Right lobe of liver (tissue), 6 donors: ENCODE measurements at places on chromosomes 5 and 9. TPM values are rescaled to one million over a fixed set of nuclear protein-coding genes. Genes with fewer than 3 reads are reported as not detected.

Gene LRRC19
- 2.6 TPM for total RNA-seq

Gene FCN1
- 1.0 TPM for total RNA-seq

Gene SLC1A1
- 25.3 TPM for total RNA-seq

Gene DCP2
- 13.7 TPM for total RNA-seq

Gene SEMA5A
- total RNA-seq: 3.1 TPM

Gene NFX1
- 29.2 TPM for total RNA-seq

Gene HSD17B3
- 4.4 TPM for total RNA-seq

Gene POLR1E
- 15.4 TPM for total RNA-seq

Gene NPR3
- total RNA-seq: 3.2 TPM

Gene TMEFF1
- 0.09 TPM for total RNA-seq

GRCh38 chr9:120377268-120378159, 202.5 kb downstream of the CDK5RAP2 start:
- H3K27ac ChIP-seq: no peak overlapping the region
- no peak for DNase-seq
- H3K27me3 ChIP-seq: no peaks in the 10 kb centered on the region
- no peaks in the 10 kb centered on the region for H3K36me3 ChIP-seq

- DNase-seq: no peak
- H3K4me1 ChIP-seq: no peaks in the 10 kb centered on the region
- H3K36me3 ChIP-seq: no peaks in the 10 kb centered on the region
- no peak overlapping the region for H3K27ac ChIP-seq
These were observed 1123.8 kb upstream of the CDH6 start for GRCh38 chr5:30069441-30070263.

DNA sequence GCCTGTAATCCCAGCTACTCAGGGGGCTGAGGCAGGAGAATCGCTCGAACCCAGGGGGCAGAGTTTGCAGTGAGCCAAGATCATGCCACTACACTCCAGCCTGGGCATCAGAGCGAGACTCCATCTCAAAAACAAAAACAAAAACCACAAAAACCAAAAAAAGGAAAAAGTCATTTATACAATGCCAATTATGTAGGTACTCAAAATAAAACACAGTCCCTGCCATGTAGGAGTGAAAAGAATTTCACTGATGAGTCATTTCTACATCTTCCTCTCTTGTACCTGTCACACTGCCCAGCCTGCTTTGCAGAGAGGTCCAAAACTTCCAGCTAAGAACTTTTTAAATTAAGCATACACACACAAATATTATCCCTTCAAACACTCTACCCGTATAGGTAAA, 215.8 kb downstream of the EPB41L4A start:
- no peaks in the 10 kb centered on the region for H3K4me1 ChIP-seq
- no peaks in the 10 kb centered on the region for H3K36me3 ChIP-seq
- H3K4me3 ChIP-seq: no peak overlapping the region
- H3K27ac ChIP-seq: no peak overlapping the region
- H3K27me3 ChIP-seq: no peaks in the 10 kb centered on the region

GRCh38 chr5:17433406-17433805, 64.6 kb upstream of the TAF11L2 start:
- H3K4me3 ChIP-seq: no peak overlapping the region
- H3K27ac ChIP-seq: no peak overlapping the region
- no peaks in the 10 kb centered on the region for H3K27me3 ChIP-seq
- H3K4me1 ChIP-seq: no peaks in the 10 kb centered on the region

DNA sequence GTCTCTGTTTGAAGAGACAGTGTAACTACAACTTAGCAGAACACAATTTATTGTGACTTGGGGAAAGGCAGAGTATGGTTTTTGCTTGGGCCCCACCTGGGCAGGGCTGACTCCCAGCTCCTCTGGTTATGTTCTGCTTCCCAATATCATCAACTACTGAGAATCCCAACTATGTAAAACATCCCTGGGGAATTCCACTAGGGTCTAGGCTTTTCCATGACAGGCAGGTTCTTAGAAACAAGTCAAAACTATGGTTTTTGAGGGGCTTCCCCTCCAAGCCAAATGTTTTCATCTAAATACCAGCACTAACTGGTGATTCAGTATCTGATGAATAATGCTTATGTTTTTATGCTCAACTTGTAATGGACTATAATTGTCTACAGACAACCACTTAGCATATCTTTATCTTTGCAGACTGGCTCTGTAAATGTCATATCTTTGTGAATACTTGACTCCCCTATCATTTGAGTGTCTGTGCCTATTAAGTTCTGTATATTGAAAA, 409.5 kb downstream of the PDE4D start:
- DNase-seq: no peak
- H3K27ac ChIP-seq: no peak overlapping the region
- no peaks in the 10 kb centered on the region for H3K4me1 ChIP-seq

DNA sequence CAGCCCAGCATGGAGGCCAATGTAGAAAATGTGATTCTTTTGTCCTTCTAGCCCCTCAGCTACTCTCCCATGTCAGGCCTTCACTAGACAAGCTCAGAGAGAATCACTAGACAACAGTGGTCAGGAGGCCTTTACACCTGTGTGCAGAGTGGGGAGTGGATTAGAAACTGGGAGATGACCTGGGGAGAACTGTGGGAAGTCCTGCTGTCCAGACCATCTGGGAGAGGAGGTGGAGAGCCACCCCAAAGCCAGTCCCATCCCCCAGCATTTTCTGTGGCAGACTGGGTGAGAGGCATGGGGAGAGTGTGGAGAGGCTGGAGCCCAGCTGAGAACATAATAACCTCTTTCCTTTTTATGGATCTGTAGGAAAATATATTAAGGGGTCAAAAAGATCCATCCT, 452.0 kb upstream of the DMAC1 start:
- no peaks in the 10 kb centered on the region for H3K27me3 ChIP-seq
- no peaks in the 10 kb centered on the region for H3K36me3 ChIP-seq
- DNase-seq: no peak
- no peak overlapping the region for H3K4me3 ChIP-seq

DNA sequence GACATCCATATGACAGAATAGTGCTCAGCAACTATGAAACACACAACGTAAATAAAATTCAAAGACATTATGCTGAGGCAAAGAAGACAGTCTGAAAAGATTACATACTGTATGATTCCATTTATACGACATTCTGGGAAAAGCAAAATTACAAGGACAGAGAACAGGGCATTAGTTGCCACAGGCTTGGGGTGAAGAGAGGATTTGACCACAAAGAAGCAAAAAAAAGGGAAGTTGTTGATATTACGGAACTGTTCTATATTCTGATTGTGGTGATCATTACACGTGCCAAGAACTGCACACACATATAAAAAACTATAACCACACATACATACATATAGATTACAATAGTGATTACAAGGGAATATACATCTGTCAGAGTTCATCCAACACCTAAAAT, 24.1 kb downstream of the CDK5RAP2 start:
- no peak for DNase-seq
- no peak overlapping the region for H3K27ac ChIP-seq
- H3K27me3 ChIP-seq: no peaks in the 10 kb centered on the region
- peaks cover 7% of the 10 kb centered on the region for H3K4me1 ChIP-seq
- H3K36me3 ChIP-seq: no peaks in the 10 kb centered on the region
- H3K4me3 ChIP-seq: no peak overlapping the region

DNA sequence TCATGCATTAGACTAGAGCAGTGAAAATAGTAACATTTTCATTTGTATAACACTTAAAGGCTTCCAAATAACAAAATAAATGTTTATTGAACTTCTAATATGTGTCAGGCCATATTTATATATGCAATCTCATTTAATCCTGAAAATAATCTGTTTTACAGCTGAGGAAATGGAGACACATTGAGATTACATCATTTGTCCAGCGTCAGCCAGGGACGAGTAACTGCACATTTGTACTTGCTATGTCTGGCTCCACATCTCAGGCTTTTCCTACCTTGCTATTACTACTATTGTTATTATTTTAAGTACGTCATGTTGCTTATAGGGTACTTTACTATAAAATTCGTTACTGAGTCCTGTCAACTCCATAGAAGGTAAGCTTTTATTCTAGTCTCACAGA, 3.8 kb upstream of the C9 start:
- H3K4me1 ChIP-seq: peaks cover 21% of the 10 kb centered on the region
- no peaks in the 10 kb centered on the region for H3K36me3 ChIP-seq
- no peak overlapping the region for H3K4me3 ChIP-seq
- H3K27ac ChIP-seq: peak overlapping the region; percentile 73

DNA sequence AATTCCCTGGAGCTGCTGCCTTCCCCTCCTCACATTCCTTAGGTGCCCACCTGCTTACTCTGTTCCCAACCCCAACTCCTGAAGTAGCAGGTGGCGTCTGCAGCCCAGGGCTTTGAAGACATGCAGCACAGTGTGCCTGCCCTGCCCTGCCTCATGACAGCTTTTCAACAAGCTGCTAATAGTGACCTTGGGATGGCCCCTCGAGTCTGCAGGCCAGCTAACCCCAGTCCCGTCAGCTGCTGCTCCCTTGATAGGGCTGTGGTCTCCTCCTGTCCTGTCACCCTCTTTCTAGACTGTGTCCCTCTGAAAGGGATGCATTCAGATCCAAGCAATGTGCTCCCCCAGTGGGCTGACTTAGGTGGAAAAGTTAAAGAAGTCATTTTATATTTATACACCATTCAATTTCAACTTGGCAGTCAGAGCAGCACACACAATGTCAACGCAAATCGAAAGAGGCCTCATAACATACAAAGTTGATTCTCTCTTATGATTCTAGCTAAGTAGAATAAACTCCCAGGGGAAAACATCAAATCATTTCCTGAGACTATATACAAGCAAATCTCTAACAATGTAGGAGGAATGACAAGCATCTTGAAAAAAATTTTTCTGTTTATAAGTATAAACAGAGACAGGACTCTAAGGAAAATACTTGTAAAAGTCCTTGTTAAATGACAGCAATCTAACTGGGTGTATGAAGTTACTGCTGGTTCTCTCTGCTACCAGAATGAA, 37.9 kb downstream of the ADRB2 start:
- no peak for DNase-seq
- H3K36me3 ChIP-seq: no peaks in the 10 kb centered on the region
- H3K4me1 ChIP-seq: no peaks in the 10 kb centered on the region
- H3K27me3 ChIP-seq: no peaks in the 10 kb centered on the region

GRCh38 chr9:111582888-111583287, 16.6 kb downstream of the PTGR1 start:
- H3K4me3 ChIP-seq: no peak overlapping the region
- H3K36me3 ChIP-seq: peaks cover 24% of the 10 kb centered on the region
- H3K27ac ChIP-seq: no peak overlapping the region

DNA sequence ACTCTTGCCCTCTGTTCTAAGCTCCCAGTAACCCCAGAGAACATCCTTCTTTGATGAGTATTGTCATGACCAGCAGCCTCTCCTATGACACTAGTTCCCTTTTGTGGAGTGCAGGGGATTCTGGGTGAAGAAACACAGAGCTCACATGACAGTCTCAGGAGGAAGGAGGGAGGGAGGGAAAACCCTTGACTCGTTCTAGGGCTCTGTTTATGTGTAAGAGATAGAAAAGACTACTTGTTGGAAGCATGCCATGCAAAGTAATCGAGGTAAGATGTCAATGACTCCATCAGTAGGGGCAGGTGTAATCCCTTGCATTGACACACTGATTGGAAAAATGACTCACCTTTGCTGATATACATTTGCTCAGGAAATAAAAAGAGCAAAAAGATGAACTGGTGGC, 190.2 kb upstream of the ELL2 start:
- H3K36me3 ChIP-seq: no peaks in the 10 kb centered on the region
- DNase-seq: no peak
- H3K4me1 ChIP-seq: no peaks in the 10 kb centered on the region
- H3K27me3 ChIP-seq: no peaks in the 10 kb centered on the region
- no peak overlapping the region for H3K27ac ChIP-seq

GRCh38 chr5:146528236-146528635, 12.2 kb upstream of the GPR151 start:
- H3K4me3 ChIP-seq: no peak overlapping the region
- H3K4me1 ChIP-seq: no peaks in the 10 kb centered on the region
- DNase-seq: no peak
- no peak overlapping the region for H3K27ac ChIP-seq
- H3K36me3 ChIP-seq: no peaks in the 10 kb centered on the region
- no peaks in the 10 kb centered on the region for H3K27me3 ChIP-seq

DNA sequence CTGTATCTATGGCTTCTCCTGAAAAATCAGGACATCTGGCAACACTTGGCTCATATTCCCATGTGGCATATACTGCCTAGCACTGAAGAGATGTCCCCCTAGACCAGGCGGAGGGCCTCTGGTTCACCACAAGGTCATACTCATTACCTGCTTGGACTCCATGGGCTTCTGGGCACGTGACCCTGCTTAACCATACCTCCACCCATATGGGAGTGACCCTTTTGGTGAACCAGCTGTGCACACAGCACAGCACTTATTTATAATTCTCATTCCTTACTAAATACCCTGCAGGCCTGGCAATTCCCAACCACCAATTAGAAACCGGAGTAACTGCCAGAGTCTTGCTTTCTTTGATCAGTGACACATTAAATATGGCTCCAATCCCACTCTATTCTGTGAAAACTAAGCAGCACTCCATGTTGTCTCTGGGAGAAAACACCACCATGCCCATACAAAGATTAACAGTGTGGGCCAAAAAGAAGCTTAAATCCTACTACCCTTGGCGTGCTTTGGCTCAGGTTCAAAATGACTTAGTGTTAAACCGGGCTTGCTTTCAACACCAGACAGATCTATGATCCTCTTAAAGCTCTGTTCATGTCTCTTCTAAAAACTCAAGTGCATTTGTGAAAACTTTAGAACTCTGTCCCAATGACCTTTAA, 57.7 kb downstream of the MTMR12 start:
- H3K27me3 ChIP-seq: no peaks in the 10 kb centered on the region
- no peak overlapping the region for H3K4me3 ChIP-seq
- H3K27ac ChIP-seq: no peak overlapping the region
- H3K4me1 ChIP-seq: no peaks in the 10 kb centered on the region
- DNase-seq: no peak

DNA sequence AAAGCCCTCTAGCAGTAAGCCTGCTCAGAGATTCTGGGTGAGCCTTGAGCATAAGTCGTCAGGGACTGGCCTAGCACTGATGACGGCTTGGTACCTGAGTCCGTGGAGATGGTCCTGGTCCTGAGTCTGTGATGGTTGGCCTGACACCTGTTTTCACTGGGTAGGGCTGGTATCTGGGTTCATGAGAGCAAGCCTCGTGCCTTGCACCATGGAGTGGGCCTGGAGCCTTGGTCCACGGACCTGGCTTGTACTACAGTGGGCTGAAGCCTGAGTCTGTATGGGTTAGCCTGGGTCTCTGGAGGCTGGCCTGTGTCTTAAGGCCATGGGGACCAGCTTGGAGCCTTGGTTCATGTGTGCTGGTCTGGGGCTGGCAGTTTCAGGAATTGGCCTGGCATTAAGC, 310.3 kb upstream of the ISL1 start:
- no peaks in the 10 kb centered on the region for H3K4me1 ChIP-seq
- no peaks in the 10 kb centered on the region for H3K27me3 ChIP-seq
- H3K27ac ChIP-seq: no peak overlapping the region
- H3K36me3 ChIP-seq: no peaks in the 10 kb centered on the region
- no peak for DNase-seq
- no peak overlapping the region for H3K4me3 ChIP-seq

GRCh38 chr5:159877894-159878448, 38.3 kb upstream of the ADRA1B start:
- H3K27me3 ChIP-seq: no peaks in the 10 kb centered on the region
- peak overlapping the region; percentile 50 for H3K27ac ChIP-seq
- no peaks in the 10 kb centered on the region for H3K36me3 ChIP-seq
- no peak overlapping the region for H3K4me3 ChIP-seq
- peak; percentile 85 for DNase-seq
- H3K4me1 ChIP-seq: peaks cover 14% of the 10 kb centered on the region

- H3K4me1 ChIP-seq: no peaks in the 10 kb centered on the region
- H3K27ac ChIP-seq: no peak overlapping the region
- no peak overlapping the region for H3K4me3 ChIP-seq
- no peaks in the 10 kb centered on the region for H3K36me3 ChIP-seq
- H3K27me3 ChIP-seq: no peaks in the 10 kb centered on the region
These were observed 225.8 kb upstream of the DAPK1 start for GRCh38 chr9:87271696-87272477.

GRCh38 chr5:14455814-14456321, 125.7 kb upstream of the OTULINL start:
- H3K4me1 ChIP-seq: no peaks in the 10 kb centered on the region
- no peak overlapping the region for H3K27ac ChIP-seq
- no peak for DNase-seq
- H3K36me3 ChIP-seq: peaks cover 6% of the 10 kb centered on the region
